ENCODE measurements at places on chromosomes 11 and 22. TPM values are rescaled to one million over a fixed set of nuclear protein-coding genes. Genes with fewer than 3 reads are reported as not detected.

- no peaks in the 10 kb centered on the region for H3K27me3 ChIP-seq
- no peak overlapping the region for H3K4me3 ChIP-seq
- no peak for DNase-seq
- H3K4me1 ChIP-seq: no peaks in the 10 kb centered on the region
- no peak overlapping the region for H3K27ac ChIP-seq
Measured at GRCh38 chr22:47724751-47725150, 962.3 kb downstream of the TBC1D22A start.

GRCh38 chr11:2787816-2788167 lies 88.0 kb upstream of the KCNQ1OT1 start:
- no peak overlapping the region for H3K27ac ChIP-seq
- no peaks in the 10 kb centered on the region for H3K4me1 ChIP-seq
- no peak for DNase-seq

DNA sequence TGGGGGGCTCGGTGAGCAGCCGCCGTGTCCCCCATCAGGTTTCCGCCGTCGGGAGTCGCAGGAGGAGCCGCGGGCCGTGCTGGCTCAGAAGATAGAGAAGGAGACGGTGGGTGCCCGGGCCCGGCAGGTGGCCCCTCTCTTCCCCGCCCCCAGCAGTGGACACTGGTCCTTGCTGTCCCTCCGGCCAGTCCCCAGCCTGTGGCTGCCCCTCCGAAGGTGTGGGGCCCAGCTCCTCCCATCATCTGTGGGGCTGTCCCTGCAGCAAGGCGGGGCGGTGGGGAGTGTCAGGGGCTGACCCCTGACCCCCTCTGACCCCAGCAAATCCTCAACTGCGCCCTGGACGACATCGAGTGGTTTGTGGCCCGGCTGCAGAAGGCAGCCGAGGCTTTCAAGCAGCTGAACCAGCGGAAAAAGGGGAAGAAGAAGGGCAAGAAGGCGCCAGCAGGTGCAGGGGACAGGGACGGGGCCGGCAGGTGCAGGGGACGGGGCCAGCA lies 15.3 kb downstream of the EPS8L2 start:
- H3K36me3 ChIP-seq: no peaks in the 10 kb centered on the region
- no peaks in the 10 kb centered on the region for H3K27me3 ChIP-seq
- peak overlapping the region; percentile 46 for H3K4me3 ChIP-seq
- peak; percentile 74 for DNase-seq
- H3K27ac ChIP-seq: peak overlapping the region; percentile 59

- no peak overlapping the region for H3K27ac ChIP-seq
- H3K4me1 ChIP-seq: peaks cover 12% of the 10 kb centered on the region
Measured at GRCh38 chr22:42404266-42404665, 27.9 kb downstream of the NFAM1 start.

DNA sequence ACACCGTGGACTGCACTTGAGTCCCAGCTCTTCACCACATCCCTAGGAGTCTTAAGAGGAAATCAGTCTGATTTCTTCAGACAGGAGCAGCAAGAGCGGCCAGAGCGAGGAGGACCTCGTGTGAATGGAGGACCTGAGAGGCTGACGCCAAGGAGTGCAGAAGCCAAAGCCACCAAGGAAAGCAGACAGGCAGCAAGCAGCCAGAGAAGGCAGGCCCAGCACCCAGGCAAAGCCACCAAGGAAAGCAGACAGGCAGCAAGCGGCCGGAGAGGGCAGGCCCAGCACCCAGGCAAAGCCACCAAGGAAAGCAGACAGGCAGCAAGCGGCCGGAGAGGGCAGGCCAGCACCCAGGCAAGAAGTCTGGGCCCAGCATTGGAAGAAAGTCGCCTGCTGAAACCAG lies 11.8 kb downstream of the CYB561A3 start:
- no peak for DNase-seq
- H3K4me1 ChIP-seq: peaks cover 22% of the 10 kb centered on the region
- no peak overlapping the region for H3K4me3 ChIP-seq
- H3K36me3 ChIP-seq: peaks cover 93% of the 10 kb centered on the region

GRCh38 chr22:32473388-32473952 lies 1.1 kb upstream of the FBXO7 start:
- peak; percentile 65 for DNase-seq
- no peak overlapping the region for H3K27ac ChIP-seq
- no peaks in the 10 kb centered on the region for H3K27me3 ChIP-seq
- no peaks in the 10 kb centered on the region for H3K36me3 ChIP-seq
- no peak overlapping the region for H3K4me3 ChIP-seq

DNA sequence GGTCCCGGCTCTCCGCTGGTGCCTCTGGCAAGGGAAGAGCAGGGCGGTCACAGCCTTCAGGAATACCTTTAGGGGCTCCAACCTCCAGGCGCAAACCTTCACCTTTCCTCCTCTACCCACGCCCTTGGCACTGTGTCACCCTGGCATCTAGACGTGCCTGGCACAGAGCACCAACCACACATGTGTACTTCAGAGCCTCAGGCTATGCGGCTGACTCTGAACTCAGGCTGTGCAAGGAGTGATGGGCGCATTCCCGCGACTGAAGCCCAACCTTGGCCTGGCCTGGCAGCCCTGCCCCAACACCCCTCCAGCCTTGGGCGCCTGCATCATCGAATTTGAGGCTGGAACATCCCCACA lies 11.4 kb downstream of the SCARF2 start:
- peaks cover 30% of the 10 kb centered on the region for H3K4me1 ChIP-seq
- H3K27ac ChIP-seq: no peak overlapping the region
- H3K4me3 ChIP-seq: no peak overlapping the region
- DNase-seq: no peak

DNA sequence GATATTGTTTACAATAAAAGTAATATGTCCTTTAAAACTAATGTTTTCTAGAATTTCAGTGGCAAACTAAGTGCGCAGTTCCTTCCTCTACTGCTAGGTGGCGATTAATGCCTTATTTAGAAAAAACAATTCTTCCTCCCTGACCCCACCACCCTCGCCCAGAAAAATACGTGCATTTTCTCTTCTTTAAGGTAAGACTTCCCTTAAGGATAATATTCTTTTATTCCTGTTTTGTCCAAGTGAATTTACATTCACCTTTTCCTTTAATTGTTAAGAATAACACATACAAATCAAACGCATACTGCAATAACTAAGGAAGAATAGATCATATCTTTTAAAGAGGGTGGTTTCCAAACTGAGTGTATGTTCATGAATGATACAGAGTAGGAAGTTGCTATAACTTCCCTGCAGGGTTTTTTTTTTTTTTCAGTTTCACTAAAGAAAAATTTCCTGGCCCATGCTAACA lies 17.0 kb upstream of the PSMA1 start:
- peak overlapping the region; percentile 69 for H3K27ac ChIP-seq
- H3K36me3 ChIP-seq: no peaks in the 10 kb centered on the region
- H3K27me3 ChIP-seq: no peaks in the 10 kb centered on the region
- peak; percentile 77 for DNase-seq
- H3K4me1 ChIP-seq: no peaks in the 10 kb centered on the region

DNA sequence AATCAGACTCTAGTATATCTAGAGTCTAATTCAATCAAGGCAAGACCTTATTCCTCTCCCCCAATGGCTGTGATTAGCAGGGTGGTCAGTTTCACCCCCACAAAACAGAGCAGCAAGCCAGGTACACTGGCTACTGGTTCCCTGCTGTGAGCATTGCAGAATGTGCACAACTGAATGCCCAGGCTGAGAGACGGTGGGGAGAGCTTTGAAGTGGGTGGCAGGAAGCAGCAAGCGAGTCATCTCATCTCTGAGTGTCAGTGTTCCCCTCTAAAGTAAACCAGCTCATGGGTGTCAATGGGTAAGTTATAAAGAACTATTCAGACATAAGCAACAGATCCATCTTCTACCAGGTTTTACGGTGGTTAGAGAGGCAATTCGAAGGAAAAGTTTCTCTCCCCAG lies 37.6 kb downstream of the GAB4 start:
- DNase-seq: no peak
- no peaks in the 10 kb centered on the region for H3K4me1 ChIP-seq
- H3K27ac ChIP-seq: no peak overlapping the region
- peaks cover 4% of the 10 kb centered on the region for H3K27me3 ChIP-seq
- H3K4me3 ChIP-seq: no peak overlapping the region

DNA sequence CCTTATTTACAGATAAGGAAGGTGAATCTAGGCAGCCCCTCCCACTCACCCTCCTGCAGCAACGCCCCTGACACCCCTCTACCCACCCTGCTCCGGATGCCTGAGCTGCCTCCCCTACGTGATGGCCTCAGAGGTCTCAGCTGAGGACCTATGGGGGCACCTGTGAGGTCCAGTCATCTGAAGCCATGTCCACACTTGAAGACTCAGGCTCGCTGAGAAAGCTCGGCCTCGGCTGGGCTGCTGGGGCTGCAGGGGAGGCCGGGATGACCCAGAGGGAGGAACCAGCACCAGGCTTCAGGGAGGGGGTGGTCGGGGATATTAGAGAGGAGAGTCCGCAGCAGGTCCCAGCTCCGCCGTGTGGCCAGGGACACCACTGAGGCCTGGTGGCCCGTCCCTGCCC lies 92.8 kb downstream of the BRD1 start:
- H3K4me3 ChIP-seq: no peak overlapping the region
- no peaks in the 10 kb centered on the region for H3K36me3 ChIP-seq
- H3K4me1 ChIP-seq: no peaks in the 10 kb centered on the region
- H3K27me3 ChIP-seq: no peaks in the 10 kb centered on the region

GRCh38 chr11:81792416-81792815 lies 941.2 kb downstream of the FAM181B start:
- H3K27me3 ChIP-seq: no peaks in the 10 kb centered on the region
- H3K4me1 ChIP-seq: no peaks in the 10 kb centered on the region
- no peak overlapping the region for H3K27ac ChIP-seq
- H3K4me3 ChIP-seq: no peak overlapping the region
- no peaks in the 10 kb centered on the region for H3K36me3 ChIP-seq
- DNase-seq: no peak

DNA sequence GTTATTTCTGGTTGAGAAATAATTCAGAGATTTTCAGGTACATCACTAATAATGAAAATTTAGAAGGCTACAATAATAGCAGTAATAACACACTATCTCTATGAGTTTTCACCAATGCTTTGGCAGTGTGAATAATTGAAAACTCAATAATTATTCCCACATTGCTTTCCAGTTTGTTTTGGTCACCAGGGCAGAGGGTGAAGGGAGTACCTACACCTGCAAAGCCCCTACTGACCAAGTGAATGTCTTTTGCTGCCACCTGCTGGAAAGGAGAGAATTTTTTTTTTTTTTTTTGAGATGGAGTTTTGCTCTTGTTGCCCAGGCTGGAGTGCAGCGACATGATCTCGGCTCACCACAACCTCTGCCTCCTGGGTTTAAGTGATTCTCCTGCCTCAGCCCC lies 3.2 kb downstream of the NELL1 start:
- no peak overlapping the region for H3K27ac ChIP-seq
- no peaks in the 10 kb centered on the region for H3K27me3 ChIP-seq
- DNase-seq: no peak
- no peaks in the 10 kb centered on the region for H3K36me3 ChIP-seq

GRCh38 chr22:48901324-48901723 lies 926.3 kb downstream of the BRD1 start:
- H3K4me1 ChIP-seq: no peaks in the 10 kb centered on the region
- no peaks in the 10 kb centered on the region for H3K36me3 ChIP-seq
- no peak overlapping the region for H3K4me3 ChIP-seq
- H3K27ac ChIP-seq: no peak overlapping the region
- H3K27me3 ChIP-seq: no peaks in the 10 kb centered on the region
- no peak for DNase-seq

DNA sequence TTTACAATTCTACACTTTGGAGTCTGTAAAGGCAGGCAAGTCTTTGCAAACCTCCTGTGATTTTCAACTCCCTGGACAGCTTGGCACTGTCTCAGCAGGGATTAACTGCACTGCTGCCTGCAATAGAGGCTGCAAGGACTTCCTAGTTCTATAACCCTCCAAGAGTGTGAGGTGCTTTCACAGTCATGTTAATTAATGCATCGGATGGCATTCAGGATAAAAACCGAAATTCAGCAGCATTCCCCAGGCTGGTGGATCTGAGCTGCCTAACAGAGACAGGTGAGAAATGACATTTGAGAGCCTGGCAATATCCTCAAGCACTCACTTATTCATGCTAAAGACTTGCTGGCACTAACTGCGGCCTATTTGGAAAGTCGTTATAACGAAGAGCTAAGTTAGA lies 85.0 kb downstream of the LARGE1 start:
- no peaks in the 10 kb centered on the region for H3K4me1 ChIP-seq
- H3K36me3 ChIP-seq: no peaks in the 10 kb centered on the region
- no peak overlapping the region for H3K27ac ChIP-seq
- DNase-seq: no peak

GRCh38 chr11:19083166-19083565 lies 22.6 kb upstream of the MRGPRX2 start:
- H3K4me3 ChIP-seq: no peak overlapping the region
- no peaks in the 10 kb centered on the region for H3K36me3 ChIP-seq
- H3K27ac ChIP-seq: no peak overlapping the region
- no peak for DNase-seq
- no peaks in the 10 kb centered on the region for H3K4me1 ChIP-seq

DNA sequence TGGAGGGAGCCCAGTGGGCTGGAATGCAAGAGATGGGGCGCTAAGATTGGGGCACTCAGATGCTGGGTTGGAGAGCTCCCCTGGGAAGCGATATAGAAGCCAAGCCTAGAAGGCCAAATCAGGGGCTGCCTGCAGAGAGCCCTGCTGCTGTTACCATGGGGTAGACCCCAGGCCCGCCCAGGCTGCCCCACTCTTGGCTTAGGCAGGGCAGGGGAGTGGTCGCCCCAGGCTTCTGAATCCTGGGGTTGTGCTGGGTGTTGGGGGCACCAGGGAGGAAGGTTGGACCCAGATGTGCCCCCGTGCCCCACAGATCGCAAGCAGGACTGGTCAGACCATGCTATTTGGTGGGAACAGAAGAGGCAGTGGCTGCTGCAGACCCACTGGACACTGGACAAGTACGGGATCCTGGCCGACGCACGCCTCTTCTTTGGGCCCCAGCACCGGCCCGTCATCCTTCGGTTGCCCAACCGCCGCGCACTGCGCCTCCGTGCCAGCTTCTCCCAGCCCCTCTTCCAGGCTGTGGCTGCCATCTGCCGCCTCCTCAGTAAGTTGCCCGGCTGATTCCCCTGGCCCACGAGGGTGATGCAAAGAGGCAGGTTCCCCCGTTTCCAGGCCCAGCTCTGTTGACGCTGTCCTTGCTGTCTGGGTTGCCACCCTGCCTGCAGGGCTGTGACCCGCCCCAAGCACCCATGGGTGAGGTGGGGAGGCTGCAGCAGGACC lies 3.9 kb downstream of the FERMT3 start:
- no peaks in the 10 kb centered on the region for H3K36me3 ChIP-seq
- H3K27me3 ChIP-seq: no peaks in the 10 kb centered on the region
- H3K4me3 ChIP-seq: no peak overlapping the region

GRCh38 chr11:1523779-1524178 lies 37.2 kb upstream of the MOB2 start:
- no peak overlapping the region for H3K4me3 ChIP-seq
- no peaks in the 10 kb centered on the region for H3K27me3 ChIP-seq
- no peaks in the 10 kb centered on the region for H3K36me3 ChIP-seq
- peaks cover 31% of the 10 kb centered on the region for H3K4me1 ChIP-seq
- peak; percentile 67 for DNase-seq
- no peak overlapping the region for H3K27ac ChIP-seq

The AQP11 gene
- total RNA-seq: 0.49 TPM

The OR52H1 gene
- total RNA-seq: 0.37 TPM

The TSPAN18 gene
- 2.0 TPM for total RNA-seq

The MPST gene
- total RNA-seq: 19.5 TPM

The SPTBN2 gene
- 0.67 TPM for total RNA-seq

The DBX1 gene
- not detected for total RNA-seq

All from B cell (primary cell).